Urothelium cell line (cell line): ENCODE measurements at places on chromosomes 12 and 14.
A peak's percentile ranks its signal among the peaks of the same experiment; 100 is the strongest.

- DNase-seq: peak; percentile 73
Measured at GRCh38 chr12:42960087-42960527, 370.6 kb upstream of the PRICKLE1 start.

- no peak for DNase-seq
Measured at GRCh38 chr14:79581912-79582576, 629.3 kb downstream of the DIO2 start.

- DNase-seq: no peak
Measured at GRCh38 chr14:81940651-81941050, 407.0 kb upstream of the SEL1L start.

GRCh38 chr12:6773590-6774351 is 1.5 kb downstream of the LAG3 start:
- no peak for DNase-seq

- no peak for DNase-seq
Measured at GRCh38 chr12:104756901-104757300, 201.2 kb downstream of the SLC41A2 start.

DNA sequence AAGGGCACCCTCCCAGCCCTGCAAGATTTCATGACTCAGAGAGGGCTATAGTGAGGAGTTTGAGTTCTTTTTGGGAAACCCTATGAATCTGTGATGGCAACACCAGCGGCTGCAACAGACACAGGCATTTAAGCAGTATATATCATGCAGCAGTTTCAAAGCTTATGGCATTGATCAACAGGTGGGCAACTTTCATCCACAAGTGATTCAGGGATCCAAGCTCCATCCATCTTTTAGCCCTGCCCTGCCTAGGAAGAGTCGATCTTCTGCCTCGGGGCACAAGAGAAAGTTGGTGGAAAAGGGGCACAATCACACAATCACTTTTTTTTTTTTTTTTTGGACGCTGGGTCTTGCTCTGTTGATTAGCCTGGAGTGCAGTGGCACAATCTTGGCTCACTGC is 8.3 kb upstream of the FAM222A start:
- DNase-seq: no peak

GRCh38 chr14:32908196-32909084 is 30.2 kb upstream of the NPAS3 start:
- no peak for DNase-seq

GRCh38 chr12:122411537-122411936 is 10.9 kb downstream of the CLIP1 start:
- DNase-seq: no peak

DNA sequence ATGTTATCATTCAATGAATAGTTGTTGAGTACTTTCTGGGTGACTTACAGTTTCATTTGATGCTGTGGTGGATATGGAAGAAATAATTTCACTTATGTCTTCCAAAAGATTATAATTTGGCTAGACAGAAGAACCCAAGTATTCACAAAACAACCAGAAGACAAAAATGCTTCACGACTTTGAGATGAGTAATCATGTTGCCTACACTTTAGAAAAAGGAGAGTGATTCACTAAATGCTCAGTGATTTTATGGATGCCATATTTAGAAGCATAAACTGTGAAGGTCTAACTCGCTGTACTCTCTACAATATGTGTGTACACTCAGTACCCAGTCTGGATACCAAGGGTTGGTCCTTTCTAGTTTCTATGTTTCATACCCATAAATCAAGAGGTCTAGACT is 101.3 kb upstream of the E2F7 start:
- DNase-seq: no peak

DNA sequence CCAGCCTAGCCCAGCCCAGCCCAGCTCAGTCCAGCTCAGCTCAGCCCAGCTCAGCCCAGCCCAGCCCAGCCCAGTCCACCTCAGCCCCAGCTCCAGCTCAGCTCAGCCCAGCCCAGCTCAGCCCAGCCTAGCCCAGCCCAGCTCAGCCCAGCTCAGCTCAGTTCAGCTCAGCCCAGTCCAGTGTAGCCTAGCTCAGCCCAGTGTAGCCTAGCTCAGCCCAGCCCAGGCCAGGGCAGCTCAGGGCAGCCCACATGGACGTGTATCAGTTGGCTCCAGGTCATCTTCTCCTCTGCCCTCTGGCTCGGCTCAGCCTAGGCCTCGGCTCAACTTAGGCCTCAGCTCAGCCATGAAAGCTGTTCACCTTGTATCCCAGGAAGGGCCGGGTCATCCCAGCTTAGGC is 64.7 kb downstream of the TMEM121 start:
- no peak for DNase-seq

- DNase-seq: no peak
Measured at GRCh38 chr12:16056910-16057309, 145.8 kb downstream of the DERA start.

- DNase-seq: no peak
Measured at GRCh38 chr14:85909581-85909980, 379.6 kb downstream of the FLRT2 start.

DNA sequence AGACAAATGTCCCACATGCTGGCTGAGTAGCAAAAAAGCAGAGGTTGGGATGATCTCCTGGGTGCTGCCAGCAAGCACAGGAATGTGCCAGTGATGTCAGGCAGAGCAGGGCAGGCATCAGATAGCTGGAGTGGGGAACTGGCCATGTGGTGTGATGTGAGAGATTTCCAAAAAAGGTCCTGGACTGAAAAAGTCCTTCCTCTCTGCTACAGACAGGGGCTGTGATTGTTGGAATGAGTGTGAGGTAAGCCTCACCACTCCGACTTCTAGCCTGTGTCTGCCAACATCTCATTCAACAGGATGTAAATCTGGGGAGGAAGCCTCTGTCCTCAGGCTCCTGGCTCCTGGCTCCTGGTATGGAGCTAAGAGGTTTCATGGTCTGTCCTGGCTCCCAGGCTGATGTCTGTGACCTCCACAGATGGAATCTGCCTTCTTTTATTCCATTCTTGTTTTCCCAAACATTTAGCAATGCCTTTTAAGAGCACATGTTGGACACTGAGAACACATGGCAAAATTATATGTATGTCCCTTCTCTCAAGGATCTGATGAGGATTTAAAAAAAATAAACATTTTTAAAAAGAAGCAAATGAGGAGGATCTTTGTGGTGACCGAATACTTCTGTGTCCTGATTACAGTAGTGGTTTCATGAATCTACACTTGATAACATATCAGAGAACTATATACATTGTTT is 50.1 kb upstream of the STK38L start:
- DNase-seq: peak; percentile 50
